Upper lobe of left lung (tissue), 6 donors: ENCODE measurements at places on chromosomes 12 and 14. TPM values are rescaled to one million over a fixed set of nuclear protein-coding genes. Genes with fewer than 3 reads are reported as not detected.

The AKAP5 gene
- 1.0 TPM for total RNA-seq

The SLC7A8 gene
- 34.7 TPM for total RNA-seq

The FIGNL2 gene
- total RNA-seq, result 1.0 TPM

The RASAL1 gene
- total RNA-seq, result not detected

The MANSC4 gene
- total RNA-seq, result not detected

The GPR68 gene
- total RNA-seq, result 6.4 TPM

- H3K27me3 ChIP-seq, result no peaks in the 10 kb centered on the region
- no peaks in the 10 kb centered on the region for H3K36me3 ChIP-seq
- H3K4me1 ChIP-seq, result peaks cover 8% of the 10 kb centered on the region
- peak; percentile 56 for DNase-seq
These were observed 5.5 kb downstream of the NKX2-1 start for GRCh38 chr14:36514278-36515104.

DNA sequence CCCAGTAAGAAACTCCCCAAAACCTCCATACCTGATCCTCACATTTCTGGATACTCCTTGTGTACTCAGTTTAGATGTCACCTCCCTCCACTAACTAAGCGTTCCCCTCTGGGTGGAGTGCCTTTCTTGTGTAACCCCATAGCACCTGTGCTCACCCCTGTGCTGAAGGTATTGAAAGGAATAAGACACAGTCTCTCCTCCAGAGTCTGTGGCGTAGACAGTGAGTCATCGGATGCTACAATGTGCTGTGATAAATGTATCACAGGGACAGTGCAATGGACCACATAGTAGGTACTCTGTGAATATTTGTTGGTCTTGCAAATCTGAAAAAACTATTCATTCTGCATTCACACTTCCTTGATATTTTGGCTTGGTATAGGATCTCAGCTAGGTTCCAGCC, 30.8 kb downstream of the TSPAN9 start:
- peaks cover 34% of the 10 kb centered on the region for H3K4me1 ChIP-seq
- no peak for DNase-seq
- no peak overlapping the region for H3K4me3 ChIP-seq
- no peaks in the 10 kb centered on the region for H3K27me3 ChIP-seq

- H3K4me3 ChIP-seq, result no peak overlapping the region
- no peak for DNase-seq
- peaks cover 16% of the 10 kb centered on the region for H3K4me1 ChIP-seq
- H3K36me3 ChIP-seq, result no peaks in the 10 kb centered on the region
These were observed 293.6 kb downstream of the CACNA1C start for GRCh38 chr12:2346416-2346815.

DNA sequence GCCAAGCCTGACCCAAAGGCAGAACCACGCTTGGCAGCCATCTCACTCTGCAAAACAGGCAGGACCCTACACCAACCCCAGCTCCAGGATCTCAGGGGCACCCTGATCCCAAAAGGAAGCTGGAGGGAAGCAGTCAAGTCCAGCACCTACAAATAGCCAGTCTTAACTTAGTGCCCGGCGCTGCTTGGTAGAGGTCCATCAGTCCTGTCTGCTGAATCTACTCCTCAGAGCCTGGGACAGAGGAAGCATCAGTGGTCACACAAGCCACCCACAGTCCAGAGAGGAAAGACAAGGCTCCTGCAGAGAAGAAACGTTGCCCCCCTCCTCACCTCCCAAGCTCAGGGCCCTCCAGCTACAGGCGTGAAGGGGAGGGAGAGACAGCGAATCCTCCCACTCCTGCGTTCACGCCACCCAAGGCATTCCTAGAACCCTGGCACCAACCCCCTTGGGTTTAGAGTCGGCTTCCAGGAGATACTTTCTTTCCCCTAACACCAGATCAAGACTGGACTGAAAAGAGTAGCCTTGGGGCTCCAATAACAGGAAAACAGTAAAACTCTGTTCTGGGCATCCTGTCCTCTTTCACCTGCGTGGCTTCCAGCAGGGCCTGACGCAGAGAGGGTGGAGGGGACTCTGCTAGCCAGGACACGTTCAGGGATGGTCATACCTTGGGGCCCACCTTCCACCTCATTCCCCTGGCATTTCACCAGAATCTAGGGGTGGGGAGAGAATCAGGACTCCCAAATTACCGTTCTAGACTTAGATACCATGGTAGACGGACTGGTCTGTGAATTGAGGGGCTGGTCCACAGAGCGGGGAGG, 1.2 kb downstream of the PXN start:
- H3K27ac ChIP-seq, result peak overlapping the region; percentile 99
- no peaks in the 10 kb centered on the region for H3K36me3 ChIP-seq
- H3K27me3 ChIP-seq, result no peaks in the 10 kb centered on the region
- no peak for DNase-seq
- peaks cover 57% of the 10 kb centered on the region for H3K4me1 ChIP-seq

GRCh38 chr12:121795034-121795968, 1.8 kb upstream of the RHOF start:
- H3K27me3 ChIP-seq, result no peaks in the 10 kb centered on the region
- H3K36me3 ChIP-seq, result peaks cover 11% of the 10 kb centered on the region
- H3K27ac ChIP-seq, result peak overlapping the region; percentile 81
- H3K4me1 ChIP-seq, result peaks cover 95% of the 10 kb centered on the region

GRCh38 chr12:114447274-114447716, 41.4 kb upstream of the TBX5 start:
- no peak overlapping the region for H3K4me3 ChIP-seq
- no peak overlapping the region for H3K27ac ChIP-seq
- H3K4me1 ChIP-seq, result no peaks in the 10 kb centered on the region

GRCh38 chr12:64145226-64145625, 76.9 kb downstream of the KICS2 start:
- no peaks in the 10 kb centered on the region for H3K27me3 ChIP-seq
- H3K4me3 ChIP-seq, result no peak overlapping the region
- H3K4me1 ChIP-seq, result no peaks in the 10 kb centered on the region
- no peak for DNase-seq

- H3K36me3 ChIP-seq, result no peaks in the 10 kb centered on the region
- no peaks in the 10 kb centered on the region for H3K27me3 ChIP-seq
- peaks cover 6% of the 10 kb centered on the region for H3K4me1 ChIP-seq
- DNase-seq, result no peak
- H3K27ac ChIP-seq, result peak overlapping the region; percentile 60
These were observed 201.9 kb upstream of the DIO3 start for GRCh38 chr14:101359221-101360053.

GRCh38 chr12:103819312-103819711, 21.7 kb downstream of the NT5DC3 start:
- H3K4me3 ChIP-seq, result no peak overlapping the region
- no peaks in the 10 kb centered on the region for H3K27me3 ChIP-seq
- DNase-seq, result no peak
- no peaks in the 10 kb centered on the region for H3K36me3 ChIP-seq
- no peaks in the 10 kb centered on the region for H3K4me1 ChIP-seq
- H3K27ac ChIP-seq, result no peak overlapping the region

- no peaks in the 10 kb centered on the region for H3K27me3 ChIP-seq
- no peak for DNase-seq
- no peaks in the 10 kb centered on the region for H3K4me1 ChIP-seq
- no peak overlapping the region for H3K4me3 ChIP-seq
These were observed 263.9 kb downstream of the KCNC2 start for GRCh38 chr12:74945771-74946198.

- no peak for DNase-seq
- no peaks in the 10 kb centered on the region for H3K36me3 ChIP-seq
- H3K27me3 ChIP-seq, result no peaks in the 10 kb centered on the region
- peaks cover 5% of the 10 kb centered on the region for H3K4me1 ChIP-seq
- H3K27ac ChIP-seq, result peak overlapping the region; percentile 40
- no peak overlapping the region for H3K4me3 ChIP-seq
These were observed 26.0 kb downstream of the WBP11 start for GRCh38 chr12:14777271-14777670.

DNA sequence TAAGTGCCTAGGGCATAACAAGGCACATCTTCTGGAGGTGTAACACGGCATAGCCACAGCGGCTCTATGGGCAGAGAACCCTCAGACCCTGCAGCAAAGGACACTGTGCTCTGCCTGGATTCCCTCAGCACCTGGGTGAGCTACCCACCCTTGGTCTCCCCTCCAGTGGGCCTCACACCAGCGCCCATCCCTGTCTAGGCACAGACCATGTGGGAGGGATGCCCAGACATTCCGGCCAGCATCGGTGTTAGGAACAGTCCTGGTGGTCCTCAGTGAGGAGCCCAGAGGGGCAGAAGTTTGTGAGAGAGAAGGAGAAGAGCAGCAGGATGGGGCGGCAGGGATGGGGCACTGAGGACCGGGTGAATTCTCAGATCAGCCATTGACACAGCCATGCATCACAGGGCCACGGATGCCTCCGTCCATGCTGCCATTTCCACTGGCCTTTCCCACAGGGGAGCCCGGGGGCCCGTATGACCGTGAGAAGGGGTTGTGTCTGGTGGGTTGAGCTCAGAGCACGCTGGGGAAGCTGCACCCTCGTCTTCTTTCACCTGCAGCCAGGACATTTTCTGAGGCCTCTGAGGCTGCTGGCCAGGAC, 282.7 kb upstream of the SFSWAP start:
- no peak overlapping the region for H3K4me3 ChIP-seq
- H3K4me1 ChIP-seq, result no peaks in the 10 kb centered on the region
- no peak overlapping the region for H3K27ac ChIP-seq

DNA sequence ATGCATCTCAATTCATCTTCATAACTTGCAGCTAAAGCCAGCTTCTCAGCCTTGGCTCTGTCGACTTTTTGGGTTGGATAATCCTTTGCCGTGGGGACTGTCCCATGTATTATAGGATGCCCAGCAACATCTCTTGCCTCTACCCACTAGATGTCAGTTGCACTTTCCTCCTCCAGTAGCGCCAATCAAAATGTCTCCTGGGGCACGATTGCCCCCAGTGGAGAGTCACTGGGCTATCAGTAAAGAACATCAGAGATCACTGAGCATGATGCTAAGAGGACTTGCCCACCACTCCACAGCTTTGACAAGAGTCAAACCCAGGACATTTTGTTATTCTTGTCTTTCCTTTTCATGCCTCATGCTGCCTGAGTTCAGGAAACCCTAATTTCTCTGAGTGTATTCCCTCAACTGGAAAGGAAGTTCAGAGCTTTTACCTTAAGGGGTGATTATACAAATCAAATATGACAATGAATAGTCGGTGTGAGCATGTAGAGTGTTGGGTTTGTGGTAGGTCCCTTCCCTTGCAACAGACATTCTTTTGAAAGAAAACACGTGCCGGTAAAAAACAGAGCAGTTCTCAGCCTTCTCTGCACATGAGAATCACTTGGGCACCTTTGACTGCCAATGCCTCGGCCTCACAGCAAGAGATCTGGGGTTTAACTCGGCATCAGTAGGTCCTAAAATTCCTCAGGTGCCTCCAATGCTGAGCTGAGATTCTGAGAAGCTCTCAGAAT, 980.6 kb downstream of the VRK1 start:
- no peak for DNase-seq
- H3K36me3 ChIP-seq, result no peaks in the 10 kb centered on the region
- no peaks in the 10 kb centered on the region for H3K27me3 ChIP-seq
- no peak overlapping the region for H3K4me3 ChIP-seq

GRCh38 chr12:132625731-132626430, 7.3 kb downstream of the P2RX2 start:
- H3K27ac ChIP-seq, result no peak overlapping the region
- DNase-seq, result no peak
- H3K36me3 ChIP-seq, result peaks cover 26% of the 10 kb centered on the region
- no peak overlapping the region for H3K4me3 ChIP-seq

- peak overlapping the region; percentile 41 for H3K27ac ChIP-seq
- peaks cover 3% of the 10 kb centered on the region for H3K36me3 ChIP-seq
- H3K27me3 ChIP-seq, result no peaks in the 10 kb centered on the region
- H3K4me1 ChIP-seq, result peaks cover 13% of the 10 kb centered on the region
These were observed 2.1 kb downstream of the PNMA1 start for GRCh38 chr14:73712071-73712506.

DNA sequence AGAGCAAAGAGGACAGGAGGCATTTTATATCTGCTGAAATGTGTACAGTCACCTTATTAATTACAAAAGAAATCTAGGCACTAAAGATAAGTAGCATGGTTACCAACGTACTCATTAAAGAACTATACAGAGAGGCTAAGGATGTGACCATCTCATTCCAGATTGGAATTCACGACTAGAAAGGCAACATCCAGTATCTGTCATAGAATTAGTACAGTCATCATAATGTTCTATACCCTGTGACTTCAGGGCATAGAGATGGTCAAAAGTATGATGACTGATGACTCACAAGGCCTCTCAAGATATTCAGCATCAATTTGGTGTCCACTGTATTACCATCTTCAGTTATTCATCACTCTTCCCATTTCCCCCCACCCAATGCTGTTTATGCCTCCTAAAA, 144.0 kb upstream of the PLEKHG7 start:
- H3K27me3 ChIP-seq, result no peaks in the 10 kb centered on the region
- H3K4me1 ChIP-seq, result peaks cover 12% of the 10 kb centered on the region
- no peak overlapping the region for H3K27ac ChIP-seq
- H3K36me3 ChIP-seq, result no peaks in the 10 kb centered on the region

DNA sequence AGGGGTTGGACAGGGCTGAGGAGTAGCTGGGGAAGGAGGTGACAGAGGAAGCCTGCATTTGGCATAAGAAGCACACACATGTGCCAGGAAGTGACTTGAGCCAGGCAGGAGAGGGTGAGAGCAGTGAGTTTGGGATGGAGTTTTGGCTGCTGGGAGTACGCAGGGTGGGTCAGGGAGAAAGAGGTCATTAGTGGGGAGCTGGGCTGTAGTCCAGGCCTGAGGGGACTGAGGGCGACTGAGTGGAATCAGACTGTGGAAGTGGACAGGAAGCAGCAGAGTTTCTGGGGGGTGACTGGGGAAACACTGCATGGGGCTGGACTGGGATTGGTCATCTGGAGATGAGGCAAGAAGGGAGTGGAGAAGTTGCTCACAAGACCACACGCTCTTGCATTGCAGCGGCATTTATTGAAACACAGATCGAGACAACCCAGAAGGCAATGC, 7.6 kb downstream of the KRT85 start:
- H3K27ac ChIP-seq, result peak overlapping the region; percentile 46
- H3K4me1 ChIP-seq, result no peaks in the 10 kb centered on the region
- H3K27me3 ChIP-seq, result no peaks in the 10 kb centered on the region
- H3K4me3 ChIP-seq, result no peak overlapping the region
- DNase-seq, result no peak
- no peaks in the 10 kb centered on the region for H3K36me3 ChIP-seq

DNA sequence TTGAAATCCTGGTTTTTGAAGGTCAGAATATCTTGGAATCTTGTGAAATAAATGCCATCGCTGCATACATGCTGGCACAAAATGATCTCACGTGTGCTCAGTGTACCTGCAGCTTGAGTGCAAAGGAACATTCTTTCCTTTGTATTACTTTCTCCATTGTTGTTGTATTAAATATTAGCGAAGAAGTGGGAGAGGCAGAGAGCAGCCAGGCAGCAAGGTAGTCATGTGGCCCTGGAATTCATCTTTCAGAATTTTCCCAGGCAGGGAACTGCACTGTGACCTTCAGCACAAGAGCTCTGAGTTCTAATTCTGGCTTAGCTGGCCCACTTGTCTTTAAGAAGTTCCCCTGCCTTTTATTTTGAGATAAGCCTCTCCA, 145.5 kb downstream of the PRKCH start:
- H3K27ac ChIP-seq, result peak overlapping the region; percentile 75

- H3K36me3 ChIP-seq, result no peaks in the 10 kb centered on the region
- H3K4me1 ChIP-seq, result peaks cover 19% of the 10 kb centered on the region
- H3K27me3 ChIP-seq, result no peaks in the 10 kb centered on the region
- H3K27ac ChIP-seq, result peak overlapping the region; percentile 17
- DNase-seq, result no peak
- H3K4me3 ChIP-seq, result no peak overlapping the region
These were observed 167.1 kb downstream of the CAND1 start for GRCh38 chr12:67436230-67436629.
